ENCODE measurements at places on chromosomes 6 and 20.

DNA sequence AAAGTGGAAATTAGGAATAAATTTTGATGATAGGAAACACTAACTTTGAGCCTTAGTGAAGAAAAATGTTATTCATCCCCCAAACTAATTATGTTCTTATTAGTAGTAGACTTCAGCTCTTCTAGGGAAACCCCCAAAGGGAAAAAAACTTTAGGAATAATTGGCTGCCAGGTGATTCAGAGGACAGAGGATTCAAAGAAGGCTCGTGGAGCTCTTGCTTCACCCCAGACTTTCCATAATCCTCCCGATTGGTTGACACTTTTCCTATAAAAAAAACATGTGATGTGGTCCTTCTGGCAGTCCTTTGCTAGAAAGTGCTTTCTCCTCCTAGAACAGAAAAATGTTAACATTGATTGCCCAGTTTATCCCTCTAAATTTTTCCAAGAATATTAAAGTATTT lies 5.6 kb upstream of the CCDC170 start:
- DNase-seq, result no peak

DNA sequence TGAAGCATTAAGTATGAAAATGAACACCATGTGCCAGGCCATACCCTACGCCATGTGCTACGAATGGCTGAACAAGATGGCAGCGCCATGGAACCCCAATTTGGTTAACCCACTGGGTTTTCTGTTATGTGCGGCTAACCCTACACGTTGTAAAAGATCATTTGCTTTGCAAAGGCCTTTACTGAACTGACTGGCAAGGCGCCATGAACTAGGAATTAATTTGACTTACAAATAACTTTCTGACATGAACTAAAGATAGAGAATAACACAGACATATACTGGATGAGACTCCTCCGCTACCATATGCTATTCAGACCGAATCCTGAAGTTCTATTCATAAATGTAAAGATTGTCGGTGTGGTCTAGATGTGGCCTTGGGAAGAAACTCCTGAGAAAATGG lies 3.9 kb downstream of the CNKSR3 start:
- DNase-seq, result no peak

DNA sequence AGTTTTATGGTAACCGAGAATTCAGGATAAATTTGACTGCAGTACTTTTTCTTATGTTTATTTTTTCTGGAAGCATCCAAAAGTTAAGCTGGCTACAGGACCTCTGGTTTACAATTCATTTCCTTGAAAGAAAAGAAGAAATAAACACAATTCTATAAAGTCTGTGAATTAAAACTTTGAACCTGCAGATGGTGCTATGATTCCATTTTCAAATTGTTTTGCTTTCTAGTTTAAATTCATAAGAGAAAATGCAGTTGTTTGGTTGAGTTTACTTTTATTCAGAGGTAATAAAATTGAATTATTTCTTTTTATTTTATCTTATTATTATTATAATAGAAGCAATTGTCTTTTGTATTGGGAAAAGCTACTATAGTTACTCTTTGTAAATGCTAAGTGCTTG lies 1.8 kb upstream of the VIP start:
- DNase-seq, result no peak

- no peak for DNase-seq
Measured at GRCh38 chr6:35043381-35044130, 97.6 kb downstream of the TCP11 start.

GRCh38 chr20:6769903-6770785 lies 2.7 kb downstream of the BMP2 start:
- no peak for DNase-seq

GRCh38 chr6:154515826-154516225 lies 5.3 kb upstream of the CNKSR3 start:
- DNase-seq, result no peak

DNA sequence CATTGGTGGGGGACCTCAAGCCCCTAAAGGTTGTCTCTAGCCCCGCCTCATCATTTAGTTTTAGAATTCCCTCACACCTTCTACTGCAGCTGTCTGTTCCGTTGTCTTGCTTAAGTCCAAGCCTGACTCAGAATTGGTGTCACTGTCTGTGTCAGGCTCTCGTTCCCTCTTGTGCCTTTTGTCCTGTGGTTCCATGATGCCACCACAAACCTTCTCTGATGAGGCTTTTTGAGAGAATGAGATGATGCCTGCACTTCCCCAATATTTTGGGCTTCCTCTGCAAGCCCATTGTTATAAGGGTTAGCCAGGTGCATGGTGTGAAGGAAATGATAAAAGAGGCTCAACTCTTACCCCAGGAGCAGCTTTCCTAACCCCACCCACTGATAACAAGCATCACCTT lies 8.1 kb upstream of the AKIRIN2 start:
- no peak for DNase-seq

DNA sequence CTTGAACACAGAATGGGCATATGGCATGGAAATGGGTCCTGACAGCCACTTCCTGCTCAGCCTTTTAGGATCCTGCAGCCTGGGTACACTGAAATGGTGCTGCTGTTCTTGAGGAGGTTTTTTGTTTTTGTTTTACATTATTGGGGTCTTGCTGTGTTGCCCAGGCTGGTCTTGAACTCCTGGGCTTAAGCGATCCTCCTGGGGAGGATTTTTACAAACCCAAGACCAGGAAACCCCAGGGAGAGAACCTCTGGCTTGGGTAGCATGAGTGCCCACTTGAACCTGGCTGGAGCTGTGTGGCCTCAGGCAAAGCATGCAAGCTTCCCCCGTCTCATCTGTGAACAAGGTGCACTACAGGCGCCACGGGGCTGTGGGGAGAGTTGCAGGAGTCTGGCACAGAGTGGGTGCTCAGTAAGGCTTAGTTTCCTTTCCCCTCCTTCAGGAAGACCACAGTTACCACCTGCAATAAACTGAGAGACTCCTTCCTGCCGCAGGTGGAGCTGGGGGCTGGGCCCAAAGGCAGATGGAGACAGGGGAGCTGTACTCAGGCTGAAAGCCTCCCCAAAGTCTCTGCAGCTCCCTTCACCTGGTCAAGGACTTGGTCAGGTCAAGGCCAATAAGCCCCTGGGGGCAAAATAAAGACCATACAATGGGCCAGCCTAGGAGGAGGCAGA lies 1.8 kb downstream of the SLA2 start:
- no peak for DNase-seq

All from iPS DF 19.7 (cell line).